ENCODE measurements at places on chromosomes 1 and 21.

- no peak for DNase-seq
Measured at GRCh38 chr1:37238364-37239224, 204.3 kb upstream of the GRIK3 start.

- DNase-seq: no peak
Measured at GRCh38 chr1:17141441-17142197, 22.4 kb upstream of the PADI2 start.

- no peak for DNase-seq
Measured at GRCh38 chr21:15514073-15514946, 215.5 kb upstream of the USP25 start.

DNA sequence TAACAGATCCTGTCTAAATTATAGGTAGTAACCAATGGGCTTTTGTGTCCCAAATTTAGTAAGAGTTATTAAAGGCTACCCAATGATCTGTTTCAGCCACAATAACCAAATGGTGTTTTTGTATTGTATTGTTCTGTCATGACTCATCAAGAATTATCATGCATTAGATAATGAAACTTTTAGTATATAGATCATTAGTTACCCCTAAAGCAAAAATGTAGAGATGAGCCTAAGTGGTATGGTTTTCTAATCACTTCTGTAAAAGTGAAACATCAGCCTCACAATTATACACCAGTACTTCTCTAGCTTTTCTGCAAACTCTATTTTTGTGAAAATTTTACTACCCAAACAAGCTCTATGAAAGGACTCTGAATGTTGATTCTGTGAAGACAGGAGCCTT lies 71.4 kb downstream of the LRRC7 start:
- no peak for DNase-seq

DNA sequence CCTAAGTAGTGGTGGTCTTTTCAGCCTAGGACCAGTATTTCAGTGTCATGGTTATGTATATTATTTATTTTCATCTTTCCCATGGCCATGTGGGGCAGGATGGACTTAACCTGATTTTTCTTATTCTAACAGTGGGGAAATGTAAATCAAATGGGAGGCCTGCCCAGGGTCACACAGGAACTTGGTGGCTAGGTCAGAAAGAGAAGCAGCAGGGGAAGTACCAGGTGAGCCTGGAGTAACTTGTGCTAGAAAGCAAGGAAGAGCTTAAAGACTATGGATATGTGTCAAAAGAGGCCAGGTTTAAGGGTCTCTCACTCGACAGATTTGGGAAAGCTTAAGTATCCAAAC lies 936 bp downstream of the ZFP69B start:
- no peak for DNase-seq

DNA sequence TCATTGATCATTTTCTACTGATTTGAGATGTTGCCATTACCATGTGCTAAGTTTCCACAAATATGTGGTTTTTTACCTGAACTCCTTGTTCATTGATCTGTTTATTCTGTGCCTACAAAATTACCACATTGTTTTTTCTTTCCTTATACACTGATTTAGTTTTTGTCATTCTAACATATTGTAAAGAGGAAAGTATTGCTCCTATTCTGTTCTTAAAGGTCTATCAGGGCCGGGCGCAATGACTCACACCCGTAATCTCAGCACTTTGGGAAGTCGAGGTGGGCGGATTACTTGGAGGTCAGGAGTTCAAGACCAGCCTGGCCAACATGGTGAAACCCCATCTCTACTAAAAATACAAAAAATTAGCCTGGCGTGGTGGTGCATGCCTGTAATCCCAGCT lies 75.1 kb downstream of the CAMTA1 start:
- DNase-seq: no peak

DNA sequence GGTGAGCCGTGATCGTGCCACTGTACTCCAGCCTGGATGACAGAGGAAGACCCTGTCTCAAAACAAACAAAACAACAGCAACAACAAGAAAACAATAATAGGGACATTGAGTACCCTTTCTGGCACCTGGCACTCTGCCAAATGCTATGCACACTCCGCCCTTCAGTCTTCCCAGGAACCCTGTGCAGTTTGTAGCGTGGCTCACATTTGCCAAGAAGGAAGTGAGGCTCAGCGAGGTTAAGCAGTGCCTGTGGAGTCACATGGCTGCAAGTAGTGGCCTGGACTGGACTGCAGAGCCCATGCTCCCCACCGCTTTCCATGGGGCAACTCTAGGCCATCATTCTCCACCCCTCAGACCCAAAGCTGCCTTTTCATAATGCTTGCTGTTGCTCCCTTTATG lies 5.3 kb upstream of the EVA1B start:
- DNase-seq: no peak

- DNase-seq: no peak
Measured at GRCh38 chr1:204962742-204963632, 80.0 kb upstream of the CNTN2 start.

- DNase-seq: no peak
Measured at GRCh38 chr21:17752171-17752570, 67.0 kb downstream of the C21orf91 start.

Measured in lower lobe of right lung (tissue), 2 donors.